CD4-positive, alpha-beta T cell treated with Interleukin-4 for 1 hour (primary cell): ENCODE measurements at places on chromosomes 11 and 22.

GRCh38 chr22:30574095-30574981 is at the start of gene GAL3ST1:
Gene GAL3ST1, minus strand, starts transcription at chr22:30574665. Its CDS starts 17,273 bp downstream, at chr22:30557392.
- no peak for DNase-seq

DNA sequence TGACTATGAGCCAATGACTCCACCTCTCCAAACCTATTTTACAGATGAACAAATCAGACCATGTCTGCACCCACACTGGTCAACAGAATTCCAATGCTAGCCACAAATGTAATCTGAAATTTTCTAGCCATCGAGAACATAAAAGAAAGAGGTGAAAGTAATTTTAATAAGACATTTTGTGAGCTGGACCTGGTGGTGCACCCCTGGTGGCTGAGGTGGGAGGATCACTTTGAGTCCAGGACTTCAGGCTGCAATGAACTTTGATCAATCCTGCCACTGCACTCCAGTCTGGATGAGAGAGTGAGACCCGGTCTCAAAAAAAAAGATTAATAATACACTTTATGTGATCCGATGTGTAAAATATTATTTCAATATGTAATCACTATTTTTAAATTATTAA is 9.4 kb upstream of the RNF185 start:
- DNase-seq: no peak

GRCh38 chr11:126583101-126583500 is 227.6 kb downstream of the ST3GAL4 start:
- no peak for DNase-seq

DNA sequence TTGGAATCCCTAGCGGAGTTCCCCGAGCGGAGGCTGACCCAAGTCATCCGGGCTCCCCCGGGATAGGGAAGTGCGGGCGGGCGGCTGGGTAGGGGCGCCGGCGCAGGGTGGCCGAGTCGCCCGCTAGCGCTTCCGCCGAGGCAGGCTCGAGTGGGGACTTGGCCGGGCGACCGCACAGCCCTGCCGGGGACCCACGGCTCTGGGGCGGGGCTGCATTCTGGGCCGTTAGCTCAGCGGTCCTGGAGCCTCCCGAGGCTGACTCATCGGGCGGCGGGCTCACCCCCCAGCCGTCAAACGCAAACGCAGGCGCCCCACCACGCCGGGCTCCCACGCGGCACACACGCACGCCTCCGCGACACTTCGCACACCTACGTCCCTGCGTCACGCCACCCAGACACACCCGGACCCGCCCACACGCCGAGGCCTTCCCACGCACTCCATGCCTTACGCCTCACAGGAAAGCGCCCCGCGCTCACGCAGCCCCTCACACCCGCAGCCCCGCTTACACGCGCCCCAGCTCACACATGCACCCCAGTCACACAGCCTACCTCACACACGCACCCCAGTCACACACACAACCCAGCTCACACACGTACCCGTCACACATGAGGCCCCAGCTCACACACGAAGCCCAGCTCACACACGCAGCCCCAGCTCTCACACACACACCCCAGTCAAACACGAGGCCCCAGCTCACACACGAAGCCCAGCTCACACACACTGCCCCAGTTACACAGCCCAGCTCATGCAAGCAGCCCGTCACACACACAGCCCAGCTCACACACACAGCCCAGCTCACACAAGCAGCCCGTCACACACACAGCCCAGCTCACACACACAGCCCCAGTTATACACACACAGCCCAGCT is 1.2 kb downstream of the PHLDB1 start:
- DNase-seq: peak; percentile 86

DNA sequence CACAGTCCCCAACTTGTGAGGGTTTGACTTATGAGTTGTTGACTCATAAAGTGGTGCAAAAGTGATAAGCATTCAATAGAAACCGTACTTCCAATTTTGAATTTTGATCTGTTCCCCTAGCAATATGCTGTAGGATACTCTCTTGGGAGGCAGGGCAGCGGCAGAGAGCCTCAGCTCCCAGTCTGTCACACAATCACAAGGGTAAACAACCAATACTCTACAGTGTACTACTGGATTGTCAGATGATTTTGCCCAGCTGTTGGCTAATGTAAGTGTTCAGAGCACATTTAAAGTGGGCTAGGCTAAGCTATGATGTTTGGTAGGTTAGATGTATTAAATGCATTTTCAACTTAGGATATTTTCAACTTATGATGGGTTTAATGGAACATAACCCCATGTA is 13.7 kb upstream of the NXPE2 start:
- no peak for DNase-seq

DNA sequence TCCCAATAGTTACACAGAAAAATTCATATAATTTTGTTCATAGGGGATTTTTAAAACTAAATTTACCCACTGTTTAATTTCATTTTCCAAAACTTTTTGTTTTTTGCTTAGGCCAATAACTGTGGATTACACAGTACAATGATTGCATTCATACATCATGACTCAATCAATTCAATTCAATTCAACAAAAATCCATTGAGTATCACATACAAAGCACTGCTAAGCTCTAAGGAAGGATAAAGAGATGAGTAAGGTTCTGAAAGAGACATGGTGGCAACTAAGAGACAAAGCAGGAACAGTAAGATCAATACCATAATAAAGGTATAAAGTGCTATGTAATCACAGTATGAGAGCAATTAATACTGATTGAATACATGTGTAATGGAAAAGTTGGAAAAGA is 9.4 kb upstream of the LAYN start:
- DNase-seq: no peak

DNA sequence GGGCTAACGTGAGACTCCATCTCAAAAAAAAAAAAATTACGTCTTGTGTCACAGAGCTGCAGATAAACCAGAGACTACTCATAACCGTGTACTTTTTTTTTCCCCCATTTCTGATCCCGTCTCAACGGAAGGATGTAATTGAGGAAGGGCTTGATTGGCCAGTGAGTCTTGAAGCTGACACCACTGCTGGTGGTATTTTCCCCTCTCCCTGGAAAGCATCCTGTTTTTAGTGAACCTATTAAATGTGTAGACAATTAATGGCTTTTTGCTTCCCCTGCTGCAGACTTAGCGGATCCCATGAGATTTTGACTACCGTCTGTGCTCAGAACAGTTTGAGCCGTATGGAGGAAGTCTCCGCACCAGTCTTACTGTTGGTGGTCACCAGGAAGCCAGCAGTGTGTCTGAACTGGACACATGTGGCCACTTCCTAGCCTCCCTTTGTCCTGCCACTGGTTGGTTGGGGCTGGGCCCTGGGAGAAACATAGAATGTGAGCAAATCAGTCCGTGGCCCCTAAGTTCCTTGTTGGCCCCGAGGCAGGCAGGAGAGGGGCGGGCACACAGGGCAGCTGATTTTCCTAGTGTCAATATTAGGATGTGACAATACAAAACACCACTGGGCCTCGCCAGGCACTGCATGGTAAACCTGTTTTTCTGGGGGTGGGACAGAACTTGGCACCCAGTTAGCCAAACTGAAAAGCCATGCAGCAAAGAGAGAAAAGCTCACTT is 3.1 kb downstream of the BIK start:
- no peak for DNase-seq

DNA sequence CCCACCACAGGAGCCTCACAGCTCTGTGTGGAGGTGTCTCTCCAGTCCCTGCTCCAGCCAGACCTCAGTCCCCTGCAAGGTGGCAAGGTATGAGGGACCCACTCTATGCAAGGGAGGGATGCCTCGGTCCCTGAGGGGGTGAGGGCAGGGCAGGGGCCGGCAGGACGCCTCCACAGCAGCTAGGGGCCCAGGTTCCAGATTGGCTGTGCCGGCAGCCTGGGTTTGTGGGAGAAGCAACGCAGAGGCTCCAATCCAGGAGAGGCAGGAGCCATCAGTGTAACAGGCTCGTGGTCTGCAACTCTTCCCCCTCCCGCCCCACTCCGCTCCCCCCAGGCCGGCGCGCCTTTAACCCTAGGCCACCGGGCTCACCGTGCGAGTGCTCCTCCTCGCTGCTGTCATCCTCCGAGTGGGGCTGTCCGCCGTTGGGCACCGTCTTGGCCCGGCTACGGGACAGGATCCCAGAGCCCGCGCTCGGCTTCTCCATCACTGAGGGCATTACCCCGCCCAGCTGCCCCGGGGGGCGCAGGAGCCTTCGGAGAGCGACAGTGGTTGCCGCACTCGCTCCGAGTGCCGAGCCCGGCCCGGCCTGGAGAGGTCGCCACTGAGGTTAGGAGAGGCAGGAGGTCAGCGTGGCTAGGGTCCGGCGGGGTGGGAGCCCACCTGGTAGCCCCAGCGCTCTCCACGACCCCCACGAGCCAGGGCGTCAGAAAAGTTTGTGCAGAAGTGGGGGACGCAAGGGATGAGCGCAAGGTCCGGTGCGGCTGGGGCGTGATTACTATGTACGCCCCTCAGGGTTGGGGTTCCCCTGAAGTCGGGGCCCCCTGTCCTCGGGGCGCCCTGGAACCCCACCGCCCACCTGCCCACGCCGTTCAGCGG is 765 bp downstream of the RCOR2 start:
- no peak for DNase-seq

GRCh38 chr11:44936525-44936924 is 14.2 kb downstream of the TP53I11 start:
- peak; percentile 84 for DNase-seq

DNA sequence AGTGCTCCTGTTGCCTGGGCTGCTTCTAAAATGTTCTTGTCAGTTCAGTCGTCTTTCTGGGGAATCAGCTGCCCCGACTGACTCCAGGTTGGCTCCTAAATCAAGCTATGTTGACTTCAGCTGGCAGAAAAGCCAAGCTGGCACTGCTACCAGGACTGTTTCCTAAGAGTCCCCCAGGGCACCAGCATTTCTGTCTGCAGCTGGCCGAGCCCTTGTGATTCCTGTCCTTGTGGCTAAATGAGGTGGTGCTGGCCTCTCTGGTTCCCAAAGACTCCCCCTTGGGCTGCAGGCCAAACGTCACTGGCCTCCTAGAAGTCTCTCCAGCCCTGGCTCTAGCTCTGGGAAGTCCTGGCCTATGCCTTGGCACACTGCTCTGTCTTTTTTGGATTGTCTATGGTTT is 31.1 kb downstream of the GRAMD1B start:
- DNase-seq: no peak

DNA sequence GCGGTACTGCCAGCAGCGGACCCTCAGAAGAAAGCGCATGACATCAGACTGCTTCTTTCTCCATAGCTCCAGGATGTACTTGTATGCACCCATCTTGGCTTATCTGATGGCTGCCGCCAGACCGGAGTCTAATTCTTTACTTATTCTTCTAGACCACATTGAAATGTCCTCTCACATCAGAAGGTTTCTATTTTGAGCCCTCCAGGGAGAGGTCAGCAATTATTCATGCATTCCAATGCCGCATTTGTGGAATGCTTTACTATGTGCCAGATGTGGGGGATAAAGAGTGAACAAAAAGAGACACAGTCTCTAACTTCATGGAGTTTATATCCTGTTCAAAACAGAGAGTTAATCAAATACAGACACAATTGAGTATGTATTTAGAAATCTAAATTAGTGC is 230.1 kb downstream of the MIAT start:
- no peak for DNase-seq

GRCh38 chr11:6895010-6895409 is 2.7 kb upstream of the OR2D2 start:
- no peak for DNase-seq

GRCh38 chr22:37351232-37351631 is 68.9 kb downstream of the CYTH4 start:
- no peak for DNase-seq

GRCh38 chr11:83571302-83571701 is 285.1 kb upstream of the CCDC90B start:
- no peak for DNase-seq

- no peak for DNase-seq
Measured at GRCh38 chr11:36803084-36803483, 205.0 kb upstream of the RAG2 start.

DNA sequence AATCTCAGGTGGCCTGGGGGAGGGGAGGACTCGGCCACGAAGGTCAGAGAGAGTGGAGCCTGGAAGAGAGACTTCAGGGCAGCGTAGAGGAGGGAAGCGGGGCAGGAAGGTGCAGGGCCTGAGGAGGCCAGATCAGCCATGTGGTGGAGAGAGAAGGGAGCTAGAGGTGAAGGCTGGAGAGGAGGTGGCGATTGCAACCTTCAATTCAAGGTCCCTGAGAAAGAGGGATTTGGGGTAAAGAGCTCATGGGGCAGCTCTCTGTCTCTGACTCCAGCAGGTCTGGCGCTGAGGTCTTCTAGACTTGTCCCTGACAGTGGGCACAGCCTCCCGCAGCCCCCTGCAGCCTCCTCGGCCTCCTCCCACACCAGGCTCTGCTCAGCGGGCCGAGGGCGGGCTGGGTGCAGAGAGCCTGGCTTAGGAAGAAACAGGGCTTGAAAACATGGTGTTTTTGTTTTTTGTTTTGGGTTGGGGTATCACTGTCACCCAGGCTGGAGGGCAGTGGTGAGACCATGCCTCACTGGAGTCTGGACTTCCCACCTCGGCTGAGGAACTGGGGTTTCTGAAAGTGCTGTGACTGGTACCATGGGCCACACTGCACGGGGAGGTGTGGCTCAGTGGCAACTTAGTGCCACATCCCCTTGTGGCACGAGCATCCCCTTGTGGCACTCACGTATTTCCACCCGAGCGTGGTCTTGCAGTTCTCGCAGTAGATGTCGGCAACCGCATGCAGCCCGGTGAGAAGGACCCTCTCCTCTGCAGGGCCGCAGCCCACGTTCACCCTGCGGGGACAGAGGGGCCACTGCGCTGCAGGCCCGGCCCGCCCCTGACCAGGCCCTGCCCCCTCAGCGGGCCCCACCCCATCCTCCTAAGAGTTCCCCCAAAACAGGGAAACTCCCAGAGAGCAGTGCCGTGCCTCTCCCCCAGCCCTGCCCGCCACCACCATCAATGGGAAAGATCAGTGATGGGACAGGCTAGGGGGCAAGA is 32.6 kb downstream of the YPEL1 start:
- DNase-seq: no peak

DNA sequence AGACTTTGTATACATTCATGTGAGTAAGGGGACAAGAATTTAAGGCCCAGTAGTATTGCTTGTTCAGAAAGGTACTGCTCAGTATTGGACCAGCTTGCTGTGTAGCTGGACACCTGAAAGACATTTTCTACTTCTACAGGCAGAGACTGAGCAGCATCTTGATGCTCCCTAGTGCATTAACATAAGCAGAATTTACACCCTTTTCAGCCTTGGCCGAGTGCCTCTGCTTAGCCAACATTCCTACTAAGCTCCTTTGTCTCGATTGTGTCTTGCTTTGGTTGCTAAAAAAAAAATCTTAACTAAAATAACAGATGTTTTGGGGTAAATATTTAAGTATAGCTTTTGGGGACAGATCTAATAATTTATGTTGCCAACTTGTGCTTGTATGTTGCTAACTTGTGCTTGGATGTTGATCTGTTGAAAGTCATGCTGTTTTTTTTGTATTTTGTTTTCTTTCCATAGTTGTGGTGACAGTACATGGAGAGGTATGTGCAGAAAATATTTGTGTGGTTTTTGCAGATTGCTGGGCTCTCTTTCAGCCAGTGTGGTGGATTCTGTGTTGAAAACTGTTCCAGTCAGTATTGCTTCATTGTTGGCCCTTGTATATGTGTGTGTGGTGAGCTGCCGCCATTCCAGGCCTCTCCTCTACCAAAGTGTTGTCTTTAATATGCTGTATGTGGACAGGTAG is 3.7 kb downstream of the PTS start:
- no peak for DNase-seq

DNA sequence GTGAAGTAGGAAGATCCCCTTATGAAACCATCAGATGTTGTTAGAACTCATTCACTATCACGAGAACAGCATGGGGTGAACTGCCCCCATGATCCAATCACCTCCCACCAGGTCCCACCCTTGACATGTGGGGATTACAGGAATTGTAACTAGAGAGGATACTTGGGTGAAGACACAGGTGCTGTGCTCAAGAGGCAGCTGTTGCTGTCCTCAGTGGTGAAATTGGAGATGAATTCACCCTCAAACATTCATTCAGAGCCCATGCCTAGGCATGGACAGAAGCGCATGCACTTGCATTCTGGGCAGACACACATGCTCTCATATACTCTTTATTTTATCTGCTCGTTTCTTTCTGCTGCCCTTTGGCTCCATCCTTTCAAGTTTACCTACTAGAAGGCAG is 385.0 kb downstream of the INSC start:
- no peak for DNase-seq
